CD4-positive, alpha-beta T cell treated with Interleukin-6 at 100 ng/mL for 8 hours (primary cell): ENCODE measurements at places on chromosomes 4 and X.

- DNase-seq: no peak
Observed at GRCh38 chrX:38103857-38104812, 97.8 kb downstream of the SYTL5 start.

GRCh38 chrX:150868625-150869024 lies 29.8 kb downstream of the CD99L2 start:
- DNase-seq: no peak

GRCh38 chrX:94742772-94743171 lies 1068.8 kb downstream of the FAM133A start:
- DNase-seq: no peak

GRCh38 chr4:65482410-65482809 lies 187.9 kb downstream of the EPHA5 start:
- no peak for DNase-seq

DNA sequence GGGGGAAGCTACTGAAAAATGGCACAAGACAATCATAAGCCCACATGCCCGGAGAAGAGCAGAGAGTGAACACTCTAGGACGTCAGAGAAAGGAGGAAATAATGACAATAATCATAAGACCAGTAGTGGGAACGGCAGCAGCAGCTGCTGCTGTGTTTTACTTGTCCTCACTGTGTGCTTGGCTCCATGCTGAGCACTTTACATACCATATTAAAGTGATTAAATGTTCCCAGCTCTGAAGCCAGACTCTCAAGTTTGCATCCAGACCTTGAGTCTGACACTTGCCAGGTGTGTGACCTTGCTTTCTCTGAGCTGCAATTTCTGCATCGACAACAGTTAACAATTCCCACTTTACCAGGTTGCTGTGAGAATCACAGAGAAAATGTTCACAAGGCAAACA lies 255.4 kb downstream of the SPANXN1 start:
- no peak for DNase-seq

DNA sequence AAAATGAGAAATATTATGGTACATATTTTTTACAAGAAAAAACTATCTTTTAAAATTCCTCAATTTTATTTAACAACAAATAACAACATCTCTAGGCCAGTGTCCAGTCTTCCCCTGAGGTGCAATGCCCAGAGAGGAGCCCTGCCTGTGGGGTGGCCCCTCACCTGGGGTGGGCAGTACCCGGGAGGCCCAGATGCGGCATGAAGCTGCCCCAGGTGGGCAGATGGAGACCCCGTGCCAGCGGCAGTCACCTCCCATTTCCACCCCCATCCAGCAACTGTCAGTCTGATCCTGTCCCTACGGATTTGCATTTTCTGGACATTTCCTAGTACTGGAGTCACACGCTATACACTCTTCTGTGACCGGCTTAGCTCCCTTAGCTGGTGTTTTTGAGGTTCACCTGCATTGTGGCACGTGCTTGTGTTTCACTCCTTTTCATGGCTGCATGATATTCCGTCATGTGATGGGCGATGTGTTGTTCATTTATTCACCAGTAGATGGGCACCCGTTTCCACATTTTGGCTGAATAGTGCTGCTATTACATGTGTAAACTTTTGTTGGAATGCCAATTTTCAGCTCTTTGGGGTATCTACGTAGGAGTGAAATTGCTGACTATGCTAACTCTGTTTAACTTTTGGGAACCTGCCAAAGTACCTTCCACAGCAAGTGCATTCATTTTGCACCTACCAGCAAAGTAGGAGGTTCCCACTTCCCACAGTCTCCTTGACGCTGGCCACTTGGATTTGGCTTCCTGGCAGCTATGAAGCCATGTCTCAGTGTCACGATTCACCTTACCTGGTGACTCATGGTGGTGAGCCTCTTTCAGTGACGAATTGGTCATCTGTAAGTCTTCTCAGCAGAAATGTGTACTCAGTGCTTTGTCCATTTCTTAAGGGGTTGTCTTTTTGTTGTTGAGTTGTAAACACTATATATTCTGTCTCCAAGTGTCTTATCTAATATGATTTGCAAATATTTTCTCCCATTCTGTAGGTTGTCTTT lies 11.7 kb upstream of the MAEA start:
- DNase-seq: no peak

DNA sequence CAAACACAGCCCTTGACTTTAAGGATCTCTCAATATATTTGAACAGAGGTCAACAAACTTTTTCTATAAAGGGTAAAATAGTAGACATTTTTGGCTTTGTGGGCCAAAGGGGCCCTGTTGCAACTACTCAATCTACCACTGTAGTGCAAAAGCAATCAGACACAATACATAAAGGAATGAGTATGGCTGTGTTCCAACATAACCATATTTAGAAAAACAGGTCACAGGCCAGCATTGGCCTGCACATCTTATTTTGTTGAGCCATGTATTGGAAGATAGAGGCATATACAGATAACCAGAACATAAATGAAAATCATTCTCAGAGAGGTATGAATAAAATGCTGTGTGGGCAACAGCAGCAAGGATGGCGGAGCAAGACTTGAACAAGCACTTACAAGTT lies 49.8 kb downstream of the MID1 start:
- no peak for DNase-seq

DNA sequence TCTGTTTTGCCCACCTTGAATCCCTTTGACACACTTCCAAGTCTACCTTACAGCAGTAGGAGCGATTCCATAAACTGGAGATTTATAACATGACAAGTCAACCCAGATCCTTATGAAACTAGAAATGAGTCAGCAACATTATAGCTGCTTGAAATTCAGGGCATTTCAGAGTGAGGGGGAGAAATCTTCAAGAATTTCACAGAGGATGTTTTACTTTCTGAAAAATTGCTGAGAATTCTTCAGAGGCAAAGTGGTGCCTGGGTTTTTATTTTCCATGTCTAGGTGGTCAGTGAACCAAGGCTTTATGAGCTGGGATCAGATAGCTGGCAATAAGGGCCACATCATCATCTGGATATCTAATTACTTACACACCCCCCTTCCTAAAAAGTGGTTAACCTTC lies 119.8 kb downstream of the PPARGC1A start:
- DNase-seq: no peak

GRCh38 chr4:132218406-132218805 lies 930.7 kb upstream of the PCDH10 start:
- DNase-seq: no peak

GRCh38 chr4:154033921-154034320 lies 245.0 kb upstream of the SFRP2 start:
- no peak for DNase-seq

DNA sequence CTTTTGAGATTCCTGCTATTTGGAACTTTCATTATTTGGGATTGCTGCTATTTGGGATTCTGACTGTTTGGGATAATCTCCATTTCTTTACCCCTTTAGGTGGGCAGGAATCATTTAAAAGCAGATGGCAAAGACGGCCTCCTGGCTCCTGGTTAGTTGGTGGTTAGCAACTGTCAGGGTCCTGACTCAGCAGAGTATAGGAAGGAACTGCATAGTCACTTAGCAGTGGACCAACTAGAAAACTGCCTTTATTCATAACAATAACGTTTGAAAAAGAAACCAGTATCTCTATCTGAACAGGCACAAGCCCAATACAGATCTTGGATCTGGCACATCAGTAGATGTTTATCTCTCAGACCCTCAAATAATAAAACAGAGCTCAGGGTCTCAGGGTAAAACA lies 469.7 kb upstream of the FGF16 start:
- DNase-seq: no peak

- DNase-seq: no peak
Observed at GRCh38 chr4:181909368-181909767, 333.8 kb upstream of the TENM3 start.

DNA sequence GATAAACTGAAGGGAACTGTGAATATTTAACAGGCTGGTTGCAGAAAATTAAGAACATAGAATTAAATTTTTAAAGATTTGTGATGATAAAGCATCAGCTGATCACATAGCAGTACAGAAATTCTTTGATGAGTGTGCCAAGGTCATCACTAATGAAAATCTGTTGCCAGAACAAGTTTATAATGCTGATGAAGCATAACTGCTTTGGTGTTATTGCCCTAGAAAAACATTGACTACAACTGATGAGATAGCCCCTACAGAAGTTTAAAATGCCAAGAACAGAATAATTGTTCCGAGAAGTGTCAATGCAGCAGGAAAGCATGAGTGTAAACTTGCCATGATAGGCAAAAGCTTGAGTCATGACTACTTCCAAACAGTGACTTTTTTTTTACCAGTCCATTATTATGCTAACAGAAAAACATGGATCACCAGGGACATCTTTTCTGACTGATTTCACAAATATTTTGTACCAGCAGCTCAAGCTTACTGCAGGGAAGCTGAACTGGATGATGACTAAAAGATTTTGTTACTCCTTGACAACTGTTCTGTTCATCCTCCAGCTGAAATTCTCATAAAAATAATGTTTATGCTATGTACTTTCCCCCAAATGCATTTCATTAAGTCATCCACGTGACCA lies 1136.6 kb downstream of the FAT4 start:
- no peak for DNase-seq

DNA sequence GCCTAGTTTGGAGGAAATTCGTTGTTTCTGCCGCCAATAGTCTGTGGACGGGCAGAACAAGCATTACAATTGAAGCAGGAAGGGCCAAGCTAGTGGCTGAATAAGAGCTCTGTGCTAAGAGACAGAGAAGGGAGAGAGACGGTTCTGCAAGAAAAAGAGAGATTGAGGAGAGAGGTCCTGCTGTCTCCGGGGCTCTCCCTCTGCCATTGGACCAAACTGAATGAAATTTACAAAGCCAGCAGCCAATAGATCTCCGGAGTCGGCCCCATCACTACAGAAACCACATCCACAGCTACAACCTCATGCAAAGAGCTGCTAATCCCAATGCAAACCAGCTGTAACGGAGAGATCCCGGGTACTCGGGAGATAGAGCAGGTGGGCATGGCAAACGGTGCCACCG lies at the start of gene NLGN4X:
TSS of gene NLGN4X (minus strand) at position 148 of the 400 bp plus-strand sequence. CDS start 77,401 bp downstream, outside the sequence.
- no peak for DNase-seq

GRCh38 chr4:151801547-151802516 lies 41.0 kb upstream of the GATB start:
- peak; percentile 33 for DNase-seq

DNA sequence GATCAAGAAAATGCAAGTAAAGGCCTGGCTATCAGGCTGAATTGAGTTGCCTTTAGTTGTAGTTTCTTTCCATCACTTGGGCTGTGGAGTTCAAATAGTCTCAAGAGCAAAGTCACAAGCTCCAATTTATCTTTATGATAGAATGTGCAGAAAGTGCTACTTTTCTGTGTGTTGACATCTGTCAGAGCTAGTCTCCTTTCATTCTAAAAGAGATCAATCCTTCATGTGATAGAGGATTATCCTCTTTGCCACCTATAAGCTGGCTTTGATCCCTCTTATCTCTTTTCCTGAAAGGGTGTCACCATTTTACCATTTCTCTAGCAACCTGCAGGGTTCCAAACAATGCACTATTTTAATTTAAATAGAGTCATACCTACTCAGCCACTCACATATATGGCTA lies 224.9 kb downstream of the TEX13A start:
- no peak for DNase-seq

DNA sequence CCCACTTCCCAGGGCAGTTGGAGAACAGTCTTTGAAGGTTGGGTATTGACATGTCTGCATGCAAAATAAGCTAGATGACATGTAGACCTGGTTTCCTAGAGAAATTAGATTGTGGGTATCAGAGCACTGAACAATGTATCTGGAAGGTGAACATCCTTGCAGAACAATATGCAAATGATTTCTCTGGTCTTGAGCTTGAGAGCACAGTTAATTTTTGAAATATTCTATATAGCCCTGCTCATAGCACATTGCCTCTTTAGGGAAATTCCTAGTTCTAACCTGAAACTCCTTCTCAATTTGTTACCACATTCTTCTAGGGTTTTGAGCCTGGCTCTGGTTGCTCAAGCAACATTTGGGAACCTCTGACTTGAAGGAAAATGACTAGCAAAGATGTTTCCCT lies 41.6 kb upstream of the LAS1L start:
- no peak for DNase-seq

DNA sequence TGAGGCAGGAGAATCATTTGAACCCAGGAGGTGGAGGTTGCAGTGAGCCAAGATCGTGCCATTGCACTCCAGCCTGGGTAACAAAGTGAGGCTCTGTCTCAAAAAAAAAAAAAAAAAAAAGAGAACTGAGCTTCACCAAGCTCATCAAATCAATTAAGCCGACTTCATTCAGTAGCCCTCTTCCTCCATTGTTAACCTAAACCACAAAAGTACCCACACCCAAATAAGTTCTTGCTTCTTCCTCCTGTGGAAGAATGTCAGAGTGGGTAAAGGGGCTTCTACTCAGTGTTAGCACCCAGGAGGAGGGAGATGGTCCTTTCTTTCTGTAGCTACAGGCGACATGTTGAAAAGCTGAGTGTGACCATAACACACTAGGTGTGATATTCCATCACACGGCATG lies 58.6 kb upstream of the CHRNA9 start:
- DNase-seq: no peak

GRCh38 chr4:77158487-77158861 lies 1.5 kb downstream of the CCNG2 start:
- DNase-seq: no peak
